HTR-8/SVneo (cell line): ENCODE measurements at places on chromosomes 5 and 9.

GRCh38 chr5:153619771-153620170 is 129.3 kb downstream of the GRIA1 start:
- no peak for DNase-seq

DNA sequence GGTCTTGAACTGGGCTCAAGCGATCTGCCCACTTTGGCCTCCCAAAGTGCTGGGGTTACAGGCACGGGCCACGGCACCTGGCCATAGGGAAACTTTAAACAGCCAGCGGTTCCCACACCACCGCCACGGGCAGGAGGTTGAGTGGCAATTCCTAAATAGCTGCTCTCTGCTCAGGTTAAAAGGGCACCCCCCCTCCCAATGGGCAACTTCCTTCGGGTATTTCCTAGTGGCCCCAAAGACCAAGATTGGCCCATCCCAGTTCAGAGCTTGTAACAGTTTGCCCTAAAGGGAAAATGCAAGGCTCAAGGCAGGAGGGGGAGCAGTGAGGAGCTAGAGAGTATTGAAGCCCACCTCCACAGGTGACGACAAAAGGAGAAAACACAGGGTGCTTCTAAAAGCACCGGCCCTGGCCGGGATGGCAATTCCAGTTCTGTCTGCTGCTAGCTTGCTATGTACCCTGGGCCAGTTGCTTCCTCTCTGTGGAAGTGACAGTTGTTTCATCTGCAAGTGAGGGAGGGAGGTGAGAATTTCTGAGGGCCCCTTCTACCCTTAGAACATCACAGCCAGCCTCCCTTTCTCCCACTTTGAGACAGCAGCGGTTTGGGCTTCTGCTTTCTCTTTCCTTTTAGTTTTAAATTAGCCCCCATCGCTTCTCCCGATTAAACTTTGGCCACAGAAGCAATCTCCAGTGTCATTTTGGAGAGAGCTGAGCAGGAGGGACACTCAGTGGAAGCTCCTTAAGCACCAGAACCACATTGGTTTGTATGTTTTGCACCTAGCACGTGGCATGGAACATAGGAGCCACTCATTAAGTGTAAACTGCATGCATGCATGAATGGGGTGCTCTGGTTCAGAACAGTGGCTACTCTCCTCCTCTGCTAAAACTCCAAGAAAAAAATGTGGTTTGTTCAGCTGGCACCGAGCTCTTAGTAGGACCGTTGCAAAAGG is 17.3 kb upstream of the TNIP1 start:
- no peak for DNase-seq

- no peak for DNase-seq
Measured at GRCh38 chr5:37739817-37740261, 100.0 kb downstream of the GDNF start.

DNA sequence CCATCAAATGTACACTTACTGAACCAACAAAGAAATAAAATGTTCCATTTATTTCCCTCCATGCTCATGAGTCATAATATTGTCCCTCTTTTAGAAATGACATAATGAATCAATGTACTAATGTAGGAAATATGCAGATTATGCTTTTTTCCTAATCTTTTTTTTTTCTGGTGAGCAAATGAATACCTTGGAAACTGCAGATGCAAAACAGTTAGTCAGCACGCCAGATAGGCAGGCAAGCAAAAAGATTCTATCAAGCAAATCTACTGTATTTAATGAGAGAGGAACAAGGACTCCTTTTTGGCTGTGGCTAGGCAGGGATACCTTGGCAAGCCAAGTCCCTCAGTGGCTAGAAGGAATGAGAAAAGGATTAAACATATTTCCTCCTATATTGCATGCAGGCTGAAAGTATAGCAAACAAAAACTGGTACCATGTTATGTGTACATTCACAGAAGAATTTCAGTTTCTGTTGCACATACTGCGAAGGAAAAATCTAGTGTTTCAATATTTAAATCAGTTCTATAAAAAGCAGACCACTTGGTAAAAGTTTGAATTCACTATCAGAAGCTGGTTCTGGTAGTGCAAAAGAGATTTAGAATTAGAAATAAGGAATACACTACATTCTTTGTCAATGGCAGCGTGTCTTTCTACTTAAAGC is 605.4 kb downstream of the TLE1 start:
- no peak for DNase-seq

DNA sequence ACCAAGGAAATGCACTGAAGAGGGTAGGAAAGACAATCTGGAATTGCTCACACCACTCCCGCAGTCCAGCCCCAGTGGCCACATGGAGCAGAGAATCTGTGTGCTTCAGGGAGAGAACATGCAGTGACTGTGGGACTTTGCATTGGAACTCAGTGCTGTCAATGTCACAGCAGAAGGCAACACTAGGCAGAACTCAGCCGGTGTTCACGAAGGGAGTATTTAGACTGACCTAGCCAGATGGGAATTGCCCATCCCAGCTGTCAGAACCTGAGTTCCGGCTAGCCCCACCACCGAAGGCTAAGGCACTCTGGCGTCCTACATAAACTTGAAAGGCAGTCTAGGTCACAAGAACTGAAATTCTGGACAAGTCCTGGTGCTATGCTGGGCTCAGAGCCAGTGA is 139.0 kb downstream of the AGTPBP1 start:
- DNase-seq = no peak

GRCh38 chr5:74540622-74541021 is 99.9 kb downstream of the ENC1 start:
- no peak for DNase-seq

DNA sequence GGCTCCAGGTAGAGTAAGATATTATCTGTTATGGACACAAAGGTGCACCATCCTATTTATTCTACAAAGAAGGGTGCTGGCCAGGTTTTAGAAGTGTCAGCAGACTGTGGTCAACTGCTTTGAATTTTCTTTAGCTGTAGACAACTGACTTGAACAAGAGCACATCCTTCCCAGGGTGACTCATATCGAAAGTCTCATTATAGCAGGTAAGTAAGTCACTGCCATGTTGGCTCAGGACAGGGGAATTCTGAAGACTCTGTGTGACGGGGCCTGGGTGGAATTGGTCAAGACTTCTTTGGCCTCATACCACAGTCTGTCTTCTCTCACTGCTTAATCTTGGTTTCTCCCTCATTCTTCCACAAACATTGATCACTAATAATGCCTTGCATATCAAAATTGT is 214.5 kb upstream of the CDH9 start:
- no peak for DNase-seq

DNA sequence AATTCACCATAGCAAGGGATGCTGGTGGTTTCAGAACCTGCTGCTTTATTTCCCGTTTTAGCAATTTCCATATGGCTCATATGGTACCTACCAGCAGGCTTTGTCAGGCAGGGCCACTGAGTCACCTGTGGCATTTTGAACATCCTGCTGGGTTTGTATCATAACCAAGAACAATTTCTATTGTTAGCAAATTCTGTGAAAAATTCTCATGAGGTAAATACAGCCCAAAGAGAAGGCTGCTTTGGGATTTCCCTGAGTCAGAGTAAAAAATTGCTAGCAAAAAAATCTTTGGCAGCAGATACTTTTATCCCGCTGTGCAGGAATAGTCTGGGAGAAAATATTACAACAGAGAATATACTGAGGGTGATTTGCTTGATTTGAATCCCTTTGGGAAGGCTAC is 52.7 kb downstream of the PRR16 start:
- DNase-seq = no peak

DNA sequence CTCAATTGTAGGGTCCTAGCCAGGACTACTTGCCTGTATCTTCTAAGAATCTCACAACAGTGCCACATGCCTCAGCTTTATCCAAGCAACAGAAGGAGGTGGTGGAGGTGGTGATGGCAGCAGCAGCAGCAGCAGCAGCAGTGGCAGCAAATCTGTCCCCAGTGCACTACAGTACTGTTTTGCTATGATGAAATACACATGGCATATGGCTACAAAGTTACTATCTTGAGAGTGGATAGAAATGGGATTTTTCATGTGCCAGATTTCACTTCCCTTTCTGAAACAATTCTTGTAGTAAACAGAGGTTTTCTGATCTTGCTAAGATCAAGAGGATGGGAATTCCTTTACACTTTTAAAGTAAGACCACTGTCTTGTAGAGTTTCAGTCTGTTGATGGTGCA is 8.1 kb upstream of the CYSTM1 start:
- no peak for DNase-seq

GRCh38 chr9:33151601-33152000 is 15.5 kb downstream of the B4GALT1 start:
- DNase-seq = no peak

DNA sequence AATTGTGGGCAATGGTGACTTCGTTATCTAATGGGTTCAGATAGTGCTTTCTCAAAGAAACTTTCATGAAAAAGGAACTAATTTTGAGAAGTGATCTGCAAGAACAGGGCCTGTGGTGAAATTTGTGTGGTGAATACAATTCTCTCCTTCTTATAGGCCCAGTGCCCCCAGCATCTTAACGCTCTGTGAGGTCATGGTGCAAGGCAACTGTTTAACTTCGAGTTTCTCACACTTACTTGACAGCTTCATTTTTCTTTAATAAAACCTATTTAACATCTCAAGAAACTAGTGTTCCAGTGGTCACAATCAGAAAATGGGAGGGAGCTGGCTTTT is 69.2 kb downstream of the FAM114A2 start:
- DNase-seq = no peak

- DNase-seq = no peak
Measured at GRCh38 chr9:82091610-82092009, 103.0 kb downstream of the SPATA31D1 start.
